ENCODE measurements at places on chromosomes 5 and 9.

DNA sequence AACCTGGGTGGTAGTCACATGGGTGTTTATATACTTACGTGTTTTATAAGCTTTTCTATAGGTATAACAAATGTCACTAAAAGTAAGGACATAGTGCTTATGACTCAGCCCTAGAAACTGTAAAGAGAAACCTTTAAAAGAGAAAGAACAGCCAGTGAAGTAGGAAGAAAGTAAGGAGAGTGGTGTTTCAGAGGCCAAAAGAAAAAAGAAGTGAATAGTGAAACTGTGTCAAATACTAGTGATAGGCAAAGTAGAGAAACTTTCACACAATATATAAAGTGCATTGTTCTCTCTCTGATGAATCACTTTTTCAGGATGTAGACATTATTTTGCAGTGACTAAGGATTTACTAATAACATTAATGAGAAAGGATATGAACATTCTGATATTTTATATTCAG is 74.2 kb upstream of the SUSD1 start:
- no peak for DNase-seq

- no peak for DNase-seq
These were observed 113.4 kb upstream of the GRHPR start for GRCh38 chr9:37309136-37309535.

GRCh38 chr9:135903786-135904520 is 3.4 kb downstream of the CAMSAP1 start:
- DNase-seq, result no peak

- DNase-seq, result no peak
These were observed 38.2 kb downstream of the NIPSNAP3B start for GRCh38 chr9:104802110-104802509.

- no peak for DNase-seq
These were observed 250.4 kb upstream of the ST8SIA4 start for GRCh38 chr5:101153526-101153925.

- no peak for DNase-seq
These were observed 127.8 kb upstream of the DHFR start for GRCh38 chr5:80782626-80783025.

GRCh38 chr5:139481122-139481533 is 1.4 kb downstream of the STING1 start:
- DNase-seq, result no peak

- DNase-seq, result no peak
These were observed 115.7 kb downstream of the FBXO38 start for GRCh38 chr5:148499452-148499851.

DNA sequence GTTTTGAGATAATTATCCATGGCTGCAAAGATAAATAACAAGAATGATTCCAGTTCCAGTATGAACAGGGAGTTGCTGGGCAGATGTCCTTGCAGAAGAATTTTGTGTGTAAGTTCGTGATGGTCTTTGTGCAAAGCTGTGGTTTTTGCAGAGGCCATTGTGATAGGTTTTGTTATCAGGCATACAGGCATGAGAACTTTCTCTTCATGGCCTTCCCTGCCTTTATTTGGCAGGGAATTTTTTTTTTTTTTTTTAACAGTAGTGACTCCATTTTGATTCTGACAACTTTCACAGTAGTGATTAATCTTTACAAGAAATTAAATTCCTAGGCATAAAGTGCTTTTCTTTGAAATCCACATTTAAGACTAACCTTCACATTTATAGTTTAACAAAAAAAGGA is 1999.5 kb upstream of the CDH6 start:
- DNase-seq, result no peak

DNA sequence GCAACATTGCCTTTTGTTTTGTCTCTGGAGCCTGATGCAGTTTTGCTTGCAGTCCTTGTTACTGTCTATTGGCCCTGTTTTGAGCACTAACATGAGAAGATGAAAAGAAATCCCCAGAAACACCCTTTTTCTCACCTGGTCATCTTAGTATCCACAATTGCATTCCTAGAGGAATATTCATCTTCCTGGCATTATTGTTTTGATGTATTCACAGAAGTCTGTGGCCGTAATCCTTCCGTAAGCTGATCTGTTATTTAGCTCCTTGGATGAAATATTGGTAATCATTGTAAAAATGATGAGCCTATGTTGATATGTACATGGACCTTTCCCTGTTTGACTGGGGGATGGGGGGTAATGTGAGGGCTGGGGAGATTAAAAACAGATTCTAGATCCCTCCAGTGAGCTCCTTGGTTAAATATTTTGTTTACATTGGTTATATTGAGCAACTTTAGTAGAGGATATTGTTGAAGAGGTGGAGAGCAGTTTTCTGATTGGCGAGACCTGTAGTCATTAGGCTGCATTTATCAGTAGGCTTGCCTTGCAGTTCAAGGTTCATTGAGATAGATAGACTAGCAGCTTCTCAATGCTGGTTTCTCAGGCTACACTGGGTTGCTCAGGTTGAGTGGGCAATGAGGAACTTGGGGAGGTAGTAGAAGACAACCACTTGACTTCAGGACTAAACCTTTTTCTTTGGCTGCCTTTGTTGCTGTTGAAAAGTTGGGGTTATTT is 117.5 kb downstream of the MACIR start:
- DNase-seq, result no peak

GRCh38 chr9:79880626-79881025 is 308.9 kb downstream of the TLE4 start:
- DNase-seq, result no peak

- no peak for DNase-seq
These were observed 312.0 kb downstream of the CHSY3 start for GRCh38 chr5:130216286-130216685.

- no peak for DNase-seq
These were observed 65.7 kb downstream of the ADAMTS2 start for GRCh38 chr5:179279347-179280094.

GRCh38 chr5:109155625-109156024 is 254.1 kb downstream of the PJA2 start:
- no peak for DNase-seq

- no peak for DNase-seq
These were observed 33.1 kb upstream of the SETD9 start for GRCh38 chr5:56876327-56876726.

DNA sequence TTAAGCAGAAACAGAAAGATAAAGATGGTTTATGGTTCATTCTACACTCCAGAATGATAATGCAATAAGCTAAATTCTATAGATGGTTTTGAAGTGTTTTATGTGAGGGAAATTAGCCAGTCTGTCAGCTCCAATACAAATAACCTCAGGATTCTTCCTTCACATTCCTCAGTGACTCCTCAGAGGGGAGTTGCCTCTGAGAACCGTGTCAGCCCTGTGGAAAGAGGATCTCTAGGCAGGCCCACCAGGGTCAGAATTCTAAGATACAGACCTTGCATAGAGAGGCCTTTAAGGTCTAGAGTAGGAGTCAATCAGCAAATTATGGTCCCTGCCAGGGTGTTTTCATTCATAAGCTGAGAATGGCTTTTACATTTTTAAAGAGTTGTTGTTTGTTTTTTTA is 26.6 kb downstream of the RUSC2 start:
- DNase-seq, result no peak

GRCh38 chr5:103487218-103487617 is 75.4 kb downstream of the NUDT12 start:
- DNase-seq, result peak; percentile 23

DNA sequence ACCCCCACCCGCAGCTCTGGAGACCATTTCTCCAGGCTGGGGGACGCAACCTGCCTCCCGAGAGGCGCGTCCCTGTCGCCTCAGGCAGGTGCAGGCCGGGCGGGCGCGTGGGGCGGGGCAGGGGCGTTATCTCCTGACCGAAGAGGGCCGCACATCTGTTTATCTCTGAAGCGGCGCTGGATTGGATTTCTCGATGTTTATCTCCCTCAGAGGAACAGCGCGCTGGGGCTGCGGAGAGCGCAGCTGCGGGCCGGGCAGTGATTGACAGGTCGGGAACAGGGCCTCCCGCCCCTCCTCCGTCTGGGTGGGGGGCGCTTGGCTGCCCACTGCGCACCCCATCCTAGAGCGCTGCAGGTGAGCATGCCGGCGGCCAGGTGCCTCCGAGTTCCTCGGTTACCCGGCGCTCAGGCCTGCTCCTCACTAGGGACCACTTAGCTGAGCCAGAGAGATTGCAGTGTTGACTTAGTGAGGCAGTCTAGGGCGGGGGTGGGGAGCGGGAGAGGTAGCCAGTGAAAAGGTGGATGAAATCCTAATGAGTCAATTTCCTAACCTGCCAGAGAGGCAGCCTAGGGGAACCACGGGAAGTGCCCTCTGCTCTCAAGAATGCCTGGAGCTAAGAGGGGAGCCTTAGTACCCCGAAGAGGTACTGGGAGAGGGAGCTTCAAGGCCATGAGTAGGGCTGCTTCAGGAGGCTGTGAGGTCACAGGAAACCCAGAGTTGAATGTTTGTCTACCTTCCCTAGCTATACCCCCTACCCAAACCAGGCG is 39.6 kb upstream of the TIFAB start:
- peak; percentile 24 for DNase-seq

GRCh38 chr5:44661851-44662250 is 146.9 kb upstream of the MRPS30 start:
- no peak for DNase-seq

GRCh38 chr5:169006842-169007790 is 293.8 kb downstream of the SLIT3 start:
- DNase-seq, result no peak

DNA sequence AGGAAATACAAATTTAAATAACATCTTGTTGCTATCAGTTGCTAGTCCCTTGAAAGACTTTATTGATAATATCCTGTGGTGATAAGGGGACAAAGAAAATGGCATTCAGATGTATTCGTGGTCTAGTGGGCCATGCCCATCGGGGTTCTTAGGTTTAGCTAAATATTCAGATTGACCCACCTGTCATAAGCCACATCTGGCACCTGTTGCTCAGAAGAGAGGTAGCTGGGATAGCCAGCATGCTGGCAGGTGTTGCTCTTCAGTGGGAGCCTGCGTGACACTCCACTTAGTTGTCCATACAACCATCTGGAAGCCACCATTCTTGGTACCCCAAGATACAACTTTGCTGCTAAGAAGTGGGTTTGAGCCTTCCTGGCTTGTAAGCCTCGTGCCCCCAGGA is 36.7 kb downstream of the F2RL2 start:
- DNase-seq, result no peak

GRCh38 chr9:133975511-133975910 is 16.6 kb downstream of the VAV2 start:
- DNase-seq, result no peak

GRCh38 chr9:124016175-124017050 is 4.8 kb downstream of the LHX2 start:
- peak; percentile 76 for DNase-seq

DNA sequence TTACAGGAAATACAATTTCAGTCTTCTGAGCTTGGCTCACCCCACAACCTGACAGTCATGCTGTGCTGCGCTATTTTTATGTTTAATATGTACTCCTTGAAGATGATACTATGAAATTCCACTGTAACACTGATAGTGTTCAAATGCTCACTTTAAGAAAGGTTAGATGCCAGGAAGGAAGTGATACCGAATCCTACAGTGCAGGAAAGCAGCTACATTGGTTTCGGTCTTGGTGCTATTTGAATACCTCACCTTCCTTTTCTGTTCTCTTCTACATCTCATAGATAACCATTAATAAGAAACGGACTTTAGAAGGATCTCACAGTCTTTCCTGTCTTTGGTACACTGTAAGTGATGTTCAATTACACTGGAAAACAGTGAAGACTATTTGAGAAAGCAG is 117.6 kb downstream of the SEMA5A start:
- DNase-seq, result no peak

GRCh38 chr5:96702503-96703383 is 40.6 kb downstream of the CAST start:
- peak; percentile 87 for DNase-seq

DNA sequence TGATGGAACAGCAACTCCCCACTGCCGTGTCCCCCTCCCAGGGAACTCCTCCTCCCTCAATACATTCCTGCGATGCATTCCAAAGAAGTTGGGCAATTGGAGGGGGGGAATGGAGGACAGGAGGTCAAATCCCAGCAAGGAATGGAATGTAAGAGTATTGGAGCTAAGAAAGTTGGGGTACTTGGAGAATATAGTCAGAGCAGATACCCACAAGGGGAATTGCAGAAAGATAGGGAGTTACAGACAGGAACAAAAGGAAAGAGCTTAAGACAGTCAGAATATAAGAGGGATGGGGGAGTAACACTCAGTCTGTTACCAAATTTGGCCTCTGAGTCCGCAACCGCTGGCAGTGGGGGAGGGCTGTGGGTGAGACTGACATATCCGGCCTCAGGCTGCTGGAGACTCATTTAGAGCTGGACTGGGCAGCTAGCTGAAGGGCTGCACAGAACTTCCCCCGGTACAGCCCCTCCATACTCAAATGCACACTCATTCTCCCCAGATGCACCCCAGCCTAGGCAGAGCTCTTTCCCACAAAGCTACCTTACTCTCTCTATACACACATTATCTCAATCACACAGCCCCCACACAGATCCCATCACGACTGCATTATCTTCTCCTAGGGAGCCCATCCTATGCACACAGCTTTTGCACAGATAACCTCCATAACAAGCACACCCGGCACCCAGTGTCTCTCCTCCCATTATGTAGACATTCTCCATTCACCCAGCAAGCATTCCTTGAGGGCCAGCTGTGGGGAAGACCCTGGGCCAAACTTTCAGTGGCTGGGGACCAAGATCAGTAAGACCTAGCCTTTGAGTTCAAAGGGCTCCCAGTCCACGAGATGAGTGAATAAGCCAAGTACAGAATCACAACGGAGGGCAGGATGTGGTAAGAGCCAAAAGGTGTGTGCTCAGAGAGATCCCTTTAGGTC is 3.7 kb downstream of the TLN1 start:
- DNase-seq, result peak; percentile 64

- DNase-seq, result no peak
These were observed 553.1 kb downstream of the LRRC70 start for GRCh38 chr5:63131626-63132285.

- no peak for DNase-seq
These were observed 266.8 kb downstream of the MAT2B start for GRCh38 chr5:163772241-163772640.

- no peak for DNase-seq
These were observed 147.6 kb upstream of the TRPM3 start for GRCh38 chr9:71268871-71269635.

DNA sequence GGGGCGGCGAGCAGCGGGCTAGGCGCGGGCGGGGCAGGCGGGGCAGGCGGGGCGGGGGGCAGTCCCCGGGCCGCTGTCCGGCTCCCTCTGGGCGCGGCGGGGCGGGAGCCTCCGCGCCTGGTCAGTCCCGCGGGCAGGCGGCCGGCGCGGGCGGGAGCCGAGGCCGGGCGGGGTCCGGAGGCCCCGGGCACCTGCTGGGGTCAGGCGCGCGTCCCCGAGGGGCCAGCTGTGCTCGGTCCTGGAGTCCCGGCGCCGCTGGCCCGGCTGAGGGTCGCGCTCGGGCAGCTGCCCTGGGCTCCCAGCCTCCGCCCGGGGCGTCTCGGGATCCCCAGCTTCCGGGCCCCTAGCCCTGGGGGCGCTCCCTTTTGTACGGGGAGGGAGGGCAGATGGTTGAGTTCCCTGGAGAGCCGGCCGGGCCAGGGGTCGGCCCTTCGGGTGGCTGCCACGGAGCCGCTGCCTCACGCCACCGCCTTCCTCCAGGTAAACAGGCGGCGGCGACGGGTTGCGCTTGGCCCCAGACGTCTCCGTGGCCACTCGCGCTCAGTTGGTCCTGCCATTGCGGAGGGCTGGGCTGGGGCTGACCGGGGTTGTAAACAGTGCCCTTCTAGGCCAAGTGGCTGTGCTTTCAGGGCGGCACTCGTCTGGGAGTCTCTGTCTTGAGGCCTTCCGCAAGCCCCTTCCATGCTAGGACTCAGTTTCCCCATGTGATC is 473 bp downstream of the ZBTB34 start:
- peak; percentile 70 for DNase-seq

GRCh38 chr9:134635351-134636148 is 6.1 kb upstream of the COL5A1 start:
- DNase-seq, result no peak

Measured in right kidney (tissue), 9 donors.